ENCODE measurements at places on chromosomes 5 and 9.

- DNase-seq = no peak
These were observed 406.4 kb downstream of the HTR1A start for GRCh38 chr5:63555874-63556273.

GRCh38 chr5:42564689-42565356 lies 141.6 kb downstream of the GHR start:
- no peak for DNase-seq

GRCh38 chr5:52861368-52861767 lies 73.7 kb downstream of the ITGA1 start:
- DNase-seq = no peak

GRCh38 chr9:131447148-131447547 lies 53.3 kb downstream of the PRRC2B start:
- no peak for DNase-seq

GRCh38 chr9:5422276-5422675 lies 15.4 kb downstream of the PLGRKT start:
- no peak for DNase-seq

GRCh38 chr5:32072054-32072453 lies 102.1 kb downstream of the GOLPH3 start:
- no peak for DNase-seq

All from Jurkat, Clone E6-1 (cell line).